Daoy (cell line): ENCODE measurements at places on chromosomes 3 and 15. TPM values are rescaled to one million over a fixed set of nuclear protein-coding genes. Genes with fewer than 3 reads are reported as not detected.

GRCh38 chr3:71486831-71487230 lies 96.7 kb downstream of the FOXP1 start:
- DNase-seq, result no peak

DNA sequence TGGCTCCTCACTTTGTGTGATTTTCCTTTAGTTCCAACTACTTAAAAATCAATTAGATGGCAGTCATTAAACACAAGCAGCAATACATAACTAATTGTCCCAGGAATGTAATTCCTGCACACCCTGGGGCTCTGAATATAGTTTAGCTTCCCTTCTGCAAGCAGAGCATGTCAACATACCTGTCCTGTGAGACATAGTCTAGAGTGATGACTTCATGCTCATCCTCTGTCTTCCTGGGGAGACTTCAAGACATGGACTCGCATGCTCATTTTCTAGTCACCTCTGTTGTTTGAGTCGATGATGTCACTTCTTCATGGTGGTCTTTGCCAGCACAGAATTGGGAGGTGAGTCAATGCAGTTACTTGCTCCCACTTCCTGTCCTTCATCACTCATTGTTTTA lies 15.7 kb downstream of the C3orf52 start:
- DNase-seq, result peak; percentile 95

- DNase-seq, result peak; percentile 91
Observed at GRCh38 chr3:56291244-56291680, 177.0 kb downstream of the ERC2 start.

- no peak for DNase-seq
Observed at GRCh38 chr15:70820214-70820613, 33.7 kb downstream of the LARP6 start.

DNA sequence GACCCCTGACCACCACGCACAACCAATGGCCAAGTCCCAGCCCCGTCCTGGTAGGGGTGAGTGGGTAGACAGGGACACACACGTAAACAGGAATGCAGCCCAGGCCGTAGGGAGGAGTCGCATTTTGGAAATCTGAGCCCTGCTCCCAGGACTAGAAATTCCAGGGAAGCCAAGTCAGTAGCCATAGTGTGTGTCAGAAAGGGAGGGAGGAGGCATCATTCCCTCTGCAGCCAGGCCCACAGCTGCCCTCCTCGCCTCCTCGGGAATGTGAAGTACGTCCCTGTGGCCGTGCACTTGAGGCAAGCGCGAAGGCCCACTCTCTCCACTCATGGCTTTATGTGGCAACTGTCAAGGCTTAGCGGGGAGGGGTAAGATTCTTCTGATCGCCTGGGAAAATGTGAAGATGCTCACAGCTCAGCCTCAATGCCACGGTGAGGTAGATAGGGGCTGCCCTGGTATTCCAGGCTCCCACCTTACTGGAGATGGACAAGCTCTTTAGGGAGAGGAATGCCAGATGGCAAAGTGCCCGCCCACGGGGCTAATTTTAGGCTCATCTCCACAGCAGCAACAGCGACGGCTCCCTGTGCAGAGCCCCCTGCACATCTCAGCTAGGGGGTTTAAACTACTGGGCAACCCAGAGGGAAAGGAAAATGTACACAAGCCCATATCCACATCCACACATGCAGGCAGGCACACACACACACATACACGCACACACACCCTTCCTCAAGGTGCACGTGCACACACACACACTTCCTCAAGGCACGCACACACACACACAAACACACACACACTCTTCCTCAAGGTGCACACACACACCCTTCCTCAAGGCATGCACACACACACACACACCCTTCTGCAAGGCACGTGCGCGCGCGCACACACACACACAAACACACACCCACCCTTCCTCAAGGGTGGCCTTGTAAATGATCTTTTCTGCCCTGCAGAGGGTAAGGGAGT lies 65.5 kb downstream of the ADCY5 start:
- DNase-seq, result no peak

DNA sequence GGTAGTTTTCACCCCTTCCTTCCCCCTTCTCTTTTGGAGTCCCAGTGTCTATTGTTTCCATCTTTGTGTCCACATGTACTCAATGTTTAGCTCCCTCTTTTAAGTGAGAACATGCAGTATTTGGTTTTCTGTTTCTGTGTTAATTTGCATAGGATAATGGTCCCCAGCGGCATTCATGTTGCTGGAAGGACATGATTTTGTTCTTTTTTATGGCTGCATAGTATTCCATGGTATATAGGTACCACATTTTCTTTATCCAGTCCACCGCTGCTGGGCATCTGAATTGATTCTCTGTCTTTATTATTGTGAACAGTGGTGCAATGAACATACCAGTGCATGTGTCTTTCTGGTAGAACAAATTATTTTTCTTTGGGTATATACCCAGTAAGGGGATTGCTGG lies 7.7 kb upstream of the HDGFL3 start:
- no peak for DNase-seq

DNA sequence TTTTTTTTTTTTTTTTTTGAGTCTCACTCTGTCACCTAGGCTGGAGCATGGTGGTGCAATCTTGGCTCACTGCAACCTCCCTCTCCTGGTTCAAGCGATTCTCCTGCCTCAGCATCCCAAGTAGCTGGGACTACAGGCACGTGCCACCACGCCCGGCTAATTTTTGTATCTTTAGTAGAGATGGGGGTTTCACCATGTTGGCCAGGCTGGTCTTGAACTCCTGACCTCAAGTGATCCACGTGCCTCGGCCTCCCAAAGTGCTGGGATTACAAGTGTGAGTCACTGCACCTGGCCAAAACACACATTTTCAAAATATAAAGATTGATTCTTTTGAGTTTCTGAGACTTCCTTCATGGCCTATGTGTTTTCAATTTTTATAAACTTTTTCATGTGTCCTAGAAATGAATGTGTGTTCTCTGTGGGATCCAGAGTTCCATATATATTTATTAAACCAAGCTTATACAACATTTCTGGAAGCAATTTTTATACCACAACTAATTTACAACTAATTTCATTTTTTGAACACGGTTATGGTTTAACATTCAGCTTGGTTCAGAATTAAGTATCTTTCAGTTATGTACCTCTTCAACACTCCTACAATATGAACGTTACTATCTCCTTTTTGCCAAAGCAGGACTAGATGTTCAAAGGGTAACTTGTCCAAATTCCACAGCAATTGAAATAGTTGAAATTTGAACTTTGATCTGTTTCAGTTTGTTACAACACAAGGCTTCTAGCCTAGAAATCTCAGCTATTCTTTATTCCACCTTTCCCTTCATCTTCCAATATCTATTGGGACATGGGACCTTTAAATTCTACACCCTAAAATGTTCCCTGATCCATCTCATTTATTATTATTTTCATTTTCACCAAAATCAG lies 1.5 kb downstream of the ACAD11 start:
- no peak for DNase-seq

- DNase-seq, result no peak
Observed at GRCh38 chr15:76682259-76682658, 222.9 kb downstream of the SCAPER start.

DNA sequence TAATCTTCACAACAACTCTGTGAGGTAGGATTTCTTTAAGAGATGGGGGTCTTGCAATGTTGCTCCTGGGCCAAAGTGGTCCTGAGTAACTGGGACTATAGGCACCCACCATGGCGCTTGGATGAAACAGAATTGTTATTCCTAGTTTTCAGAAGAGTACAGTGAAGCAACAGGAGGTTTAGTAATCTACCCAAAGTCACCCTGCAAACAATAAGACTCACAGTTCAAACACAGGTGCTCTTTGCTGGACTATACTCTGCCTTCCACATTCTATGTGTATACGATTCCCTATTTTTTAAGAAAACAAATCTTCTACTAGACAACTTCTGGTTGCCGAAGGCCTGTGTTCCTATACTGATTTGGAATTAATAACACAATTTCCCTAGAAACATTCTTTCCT lies 8.1 kb downstream of the C3orf70 start:
- no peak for DNase-seq

DNA sequence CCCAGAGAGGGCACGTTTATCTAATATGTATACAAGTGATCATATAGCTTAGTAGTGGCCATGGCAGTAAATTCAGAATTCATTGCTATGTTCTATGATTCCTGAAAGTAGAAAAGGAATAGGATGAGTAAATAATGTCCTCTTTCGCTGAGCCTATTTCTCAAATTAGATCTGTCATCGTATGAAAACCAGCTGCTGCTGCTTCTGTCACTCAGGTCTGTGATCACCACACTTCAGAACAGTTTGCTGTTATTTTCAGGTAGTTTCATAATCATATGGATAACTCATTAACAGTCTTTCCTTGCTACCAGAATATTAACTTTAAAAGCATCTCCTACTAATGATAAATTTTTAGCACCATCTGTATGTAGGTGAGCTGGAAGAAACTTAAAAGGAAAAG lies 289.1 kb upstream of the AZI2 start:
- DNase-seq, result no peak

GRCh38 chr3:24058940-24059705 lies 114.0 kb downstream of the NR1D2 start:
- DNase-seq, result no peak

GRCh38 chr3:170180079-170180907 lies 1.2 kb downstream of the PHC3 start:
- peak; percentile 23 for DNase-seq

DNA sequence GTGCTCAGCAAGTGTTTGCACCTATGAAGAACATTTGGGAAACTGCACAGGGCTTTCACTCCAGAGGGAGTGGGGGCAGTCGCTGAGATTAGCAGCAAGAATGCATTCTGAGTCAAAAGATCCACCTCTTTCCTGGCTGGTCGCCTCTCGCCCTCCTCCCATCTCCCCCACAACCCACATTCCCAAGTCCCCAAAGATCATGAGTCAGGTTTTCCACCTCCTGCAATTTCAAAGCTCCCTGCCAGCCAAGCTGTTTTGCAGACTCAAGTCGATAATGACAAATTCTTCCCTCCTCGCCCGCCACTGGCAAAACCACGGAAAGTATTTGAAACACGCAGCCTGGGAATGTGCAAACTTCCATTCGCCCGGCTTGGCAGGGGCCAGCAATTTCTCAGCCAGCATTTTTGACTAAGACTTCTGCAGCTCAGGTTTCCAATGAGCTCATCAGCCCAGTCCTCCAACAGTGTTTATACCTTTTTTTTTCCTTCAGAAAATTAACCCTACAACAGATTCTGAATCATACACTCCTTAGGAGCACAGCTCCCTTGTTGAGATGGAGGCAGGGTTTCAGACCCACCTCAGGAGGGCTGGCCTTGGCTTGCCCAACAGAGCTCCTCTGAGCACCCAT lies 181.4 kb downstream of the SMAD6 start:
- DNase-seq, result peak; percentile 99

DNA sequence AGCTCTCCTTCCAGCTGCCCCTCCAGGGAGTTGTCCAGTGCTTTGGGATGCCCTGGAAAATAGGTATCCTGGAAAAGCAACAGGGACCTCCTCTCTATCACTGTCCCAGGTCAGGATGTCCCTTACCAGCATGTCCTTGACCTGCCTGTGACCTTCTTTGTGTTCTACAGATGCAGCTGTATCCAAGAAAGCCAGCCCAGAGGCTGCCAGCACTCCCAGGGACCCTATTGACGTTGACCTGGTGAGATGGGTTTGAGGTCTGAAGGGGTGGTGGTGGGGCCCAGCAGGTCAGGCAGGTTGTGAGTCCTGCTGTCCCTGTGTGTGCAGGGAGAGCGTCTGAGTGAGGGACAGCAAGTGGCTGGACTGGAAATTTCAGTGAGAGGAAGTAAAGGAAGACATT lies 30.2 kb downstream of the PML start:
- DNase-seq, result no peak

DNA sequence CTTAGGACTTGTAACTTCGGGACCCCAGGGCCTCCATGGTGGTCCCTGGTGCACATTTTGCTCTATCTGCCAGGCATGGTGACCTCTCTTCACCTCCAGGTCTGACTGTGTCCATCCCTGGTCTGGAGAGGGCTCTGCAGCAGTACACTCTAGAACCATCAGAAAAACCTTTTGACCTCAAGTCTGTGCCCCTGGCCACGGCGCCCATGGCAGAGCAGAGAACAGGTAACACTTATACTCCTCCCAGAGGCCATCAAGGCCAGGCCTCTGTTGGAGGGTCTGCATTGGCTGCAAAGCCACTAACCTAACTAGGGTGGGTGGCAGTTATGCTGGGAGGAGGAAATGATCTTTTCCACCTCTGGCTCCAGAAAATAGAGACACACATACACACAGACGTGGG lies 10.3 kb upstream of the HMCES start:
- no peak for DNase-seq

DNA sequence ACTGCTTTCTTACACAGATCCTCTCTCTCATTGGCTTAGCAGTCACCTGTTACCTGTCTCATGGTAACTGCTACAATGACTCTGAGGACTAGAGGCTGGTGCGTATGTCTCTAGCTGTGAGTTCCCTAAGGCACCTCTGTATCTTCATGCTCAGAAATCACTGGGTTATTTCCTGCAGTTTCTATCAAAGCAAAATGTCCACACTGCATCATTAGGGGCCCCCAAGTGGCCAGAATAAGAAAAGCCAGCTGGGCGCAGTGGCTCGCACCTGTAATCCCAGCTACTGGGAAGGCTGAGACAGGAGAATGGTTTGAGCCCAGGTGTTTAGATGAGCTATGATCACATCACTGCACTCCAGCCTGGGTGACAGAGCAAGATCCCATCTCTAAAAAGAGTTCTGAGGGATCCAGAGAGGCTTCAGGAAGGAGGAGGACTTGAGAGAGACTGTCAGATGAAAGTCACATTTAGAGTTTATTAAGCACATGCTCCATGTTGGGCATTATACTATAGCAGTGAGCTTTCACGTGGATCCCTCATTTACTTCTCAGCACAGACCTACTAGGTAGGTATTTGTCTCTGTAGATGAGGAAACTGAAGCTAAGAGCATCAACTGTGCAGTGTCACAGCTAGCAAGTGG lies 2.3 kb upstream of the VPS18 start:
- DNase-seq, result peak; percentile 39

- peak; percentile 66 for DNase-seq
Observed at GRCh38 chr15:40313531-40314398, 6.0 kb upstream of the PLCB2 start.

DNA sequence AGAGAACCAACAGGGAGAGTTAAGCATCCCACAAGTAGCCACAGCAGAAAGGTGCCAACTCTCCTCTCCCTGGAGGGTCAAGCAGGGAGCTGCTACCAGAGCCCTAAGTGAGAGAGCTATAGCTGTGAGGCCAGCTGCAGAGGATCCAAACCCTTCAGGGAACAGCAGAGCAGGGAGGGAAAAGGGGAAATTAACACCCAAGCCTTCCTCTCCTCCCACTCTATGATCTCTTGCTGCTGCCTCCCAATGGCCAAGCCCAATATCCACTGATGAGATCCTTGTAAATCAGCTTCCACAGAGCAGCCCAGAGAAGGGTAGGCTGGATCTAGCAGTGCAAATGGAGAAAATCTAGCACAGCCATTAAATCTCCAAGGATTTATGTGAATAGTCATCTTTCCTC lies 68.2 kb upstream of the THBS1 start:
- no peak for DNase-seq

CKMT1A gene
- total RNA-seq, result 2.2 TPM in 1 of 2 replicates, not detected in the other

EIF4G1 gene
- 320 and 355 TPM in 2 replicates for total RNA-seq

DNASE1L3 gene
- not detected in 2 replicates for total RNA-seq

PLS1 gene
- 30.5 and 31.6 TPM in 2 replicates for total RNA-seq

THAP10 gene
- total RNA-seq, result 7.6 and 9.6 TPM in 2 replicates

SLC24A5 gene
- not detected in 2 replicates for total RNA-seq

FOXB1 gene
- 0.06 TPM in 1 of 2 replicates, not detected in the other for total RNA-seq

SERPINI2 gene
- not detected in 2 replicates for total RNA-seq

IGF2BP2 gene
- 44.6 and 69.2 TPM in 2 replicates for total RNA-seq

SLITRK3 gene
- not detected in 2 replicates for total RNA-seq
